AG20443 (cell line): ENCODE measurements at places on chromosomes 3 and 15.

- no peak for DNase-seq
Measured at GRCh38 chr3:127760791-127761440, 61.4 kb downstream of the MGLL start.

DNA sequence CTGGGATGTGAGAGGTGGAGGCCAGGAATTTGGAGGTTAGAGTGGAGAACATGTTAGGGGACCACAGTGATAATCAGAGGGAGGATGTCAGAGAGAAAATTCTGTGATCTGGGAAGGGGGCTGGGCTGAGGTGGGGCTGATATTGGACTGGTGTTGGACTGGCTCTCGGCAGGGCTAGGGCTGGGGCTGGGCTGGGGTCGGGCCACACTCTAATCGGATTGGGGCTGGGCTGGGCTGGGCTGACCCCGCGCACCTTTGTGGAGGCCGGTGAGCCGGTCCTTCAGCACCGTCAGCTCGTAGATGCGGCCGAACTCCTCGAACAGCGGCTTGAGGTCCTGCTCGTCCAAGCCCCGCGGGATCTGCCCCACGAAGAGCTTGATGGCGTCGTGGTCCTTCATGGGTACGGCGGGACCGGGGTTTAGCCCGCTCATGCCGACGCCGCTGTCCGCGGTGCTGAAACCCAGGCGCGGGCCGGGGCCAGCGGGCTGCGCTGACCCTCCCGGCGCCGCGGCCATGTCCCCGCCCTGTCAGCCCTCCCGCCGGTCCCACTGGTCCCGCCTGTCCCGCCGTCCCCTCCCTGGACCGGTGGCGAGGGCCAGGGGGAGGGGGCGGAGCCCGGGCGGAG, 485 bp downstream of the CELF6 start:
- peak; percentile 94 for DNase-seq

GRCh38 chr3:100875239-100875638, 118.0 kb downstream of the ABI3BP start:
- peak; percentile 22 for DNase-seq

DNA sequence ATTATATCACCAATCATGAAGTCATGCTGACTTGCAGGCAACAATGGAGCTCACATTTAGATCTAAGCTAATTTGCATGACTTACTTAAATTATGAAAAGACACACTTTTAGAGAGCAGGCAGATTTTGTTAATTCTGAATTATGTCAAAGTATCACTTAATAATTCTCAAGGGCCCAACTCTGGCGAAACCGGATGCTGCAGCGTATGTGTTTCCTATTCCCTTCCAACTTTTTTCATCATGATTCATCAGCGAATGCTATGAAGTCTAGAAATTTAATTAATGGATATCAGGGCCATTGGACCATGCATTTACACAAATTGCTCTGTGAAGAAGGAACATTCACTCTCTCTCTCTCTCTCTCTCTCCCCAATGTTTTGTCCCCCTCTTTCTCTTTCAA, 63.5 kb upstream of the GOLGA8A start:
- no peak for DNase-seq

GRCh38 chr15:79197285-79197684, 85.2 kb upstream of the ANKRD34C start:
- no peak for DNase-seq

DNA sequence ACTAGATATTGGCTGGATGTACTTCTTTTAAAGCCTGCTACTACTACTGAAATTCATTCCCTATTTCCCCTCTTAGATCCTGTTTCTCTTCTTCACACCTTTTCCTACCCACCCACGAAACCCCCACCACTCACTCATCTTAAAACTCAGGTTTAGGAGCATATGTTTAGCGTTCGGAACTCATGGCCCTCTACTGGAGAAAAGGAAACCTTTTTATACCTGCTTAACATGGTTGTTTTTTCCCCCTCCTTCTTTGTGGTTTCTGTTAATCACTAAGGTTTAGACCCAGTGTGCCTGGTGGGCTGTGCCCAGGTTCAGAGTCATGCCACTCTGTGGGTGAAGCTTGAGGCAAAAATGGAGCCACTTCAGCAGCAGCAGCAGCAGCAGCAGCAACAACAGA, 2.6 kb downstream of the ARID3B start:
- DNase-seq, result no peak

- no peak for DNase-seq
Measured at GRCh38 chr3:14222900-14223594, 44.4 kb downstream of the LSM3 start.
